Memory B cell (primary cell): ENCODE measurements at places on chromosomes 1 and 21.

DNA sequence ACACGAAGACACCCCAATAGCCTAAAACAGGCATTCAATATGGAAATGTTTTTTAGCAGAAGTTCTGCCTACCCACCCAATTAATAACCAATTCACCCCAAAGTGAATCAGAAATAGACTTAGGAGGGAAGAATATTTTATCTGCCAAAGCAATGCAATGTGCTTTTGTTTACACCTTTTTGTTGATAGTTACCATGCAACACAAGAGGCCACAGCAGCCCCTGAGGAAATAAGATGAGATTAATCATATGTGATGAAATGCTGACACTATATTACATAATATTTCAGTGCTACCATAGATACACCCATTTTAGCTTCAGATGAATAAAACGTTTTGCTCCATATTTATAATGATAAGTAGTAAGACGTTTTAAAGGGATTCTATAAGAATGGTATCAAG is 60.9 kb upstream of the RGS2 start:
- no peak for DNase-seq

DNA sequence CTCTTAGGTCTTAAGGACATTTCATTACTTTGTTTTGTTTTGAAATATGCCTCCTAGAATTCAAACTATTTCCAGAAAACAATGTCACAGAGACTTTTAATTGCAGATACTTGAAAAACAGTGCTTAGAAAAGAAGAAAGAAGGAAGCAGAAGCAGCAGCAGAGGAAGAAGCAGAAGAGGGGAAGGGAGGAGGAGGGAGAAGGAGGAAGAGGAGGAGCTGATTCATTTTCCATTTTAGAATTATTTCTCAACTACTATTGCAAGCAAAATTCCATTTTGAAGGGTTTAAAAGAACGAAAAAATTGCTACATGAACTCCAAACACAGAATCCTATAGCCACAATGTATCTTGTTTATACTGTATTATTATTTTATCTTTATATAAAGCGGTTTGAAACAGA is 13.9 kb downstream of the RC3H1 start:
- DNase-seq: no peak

DNA sequence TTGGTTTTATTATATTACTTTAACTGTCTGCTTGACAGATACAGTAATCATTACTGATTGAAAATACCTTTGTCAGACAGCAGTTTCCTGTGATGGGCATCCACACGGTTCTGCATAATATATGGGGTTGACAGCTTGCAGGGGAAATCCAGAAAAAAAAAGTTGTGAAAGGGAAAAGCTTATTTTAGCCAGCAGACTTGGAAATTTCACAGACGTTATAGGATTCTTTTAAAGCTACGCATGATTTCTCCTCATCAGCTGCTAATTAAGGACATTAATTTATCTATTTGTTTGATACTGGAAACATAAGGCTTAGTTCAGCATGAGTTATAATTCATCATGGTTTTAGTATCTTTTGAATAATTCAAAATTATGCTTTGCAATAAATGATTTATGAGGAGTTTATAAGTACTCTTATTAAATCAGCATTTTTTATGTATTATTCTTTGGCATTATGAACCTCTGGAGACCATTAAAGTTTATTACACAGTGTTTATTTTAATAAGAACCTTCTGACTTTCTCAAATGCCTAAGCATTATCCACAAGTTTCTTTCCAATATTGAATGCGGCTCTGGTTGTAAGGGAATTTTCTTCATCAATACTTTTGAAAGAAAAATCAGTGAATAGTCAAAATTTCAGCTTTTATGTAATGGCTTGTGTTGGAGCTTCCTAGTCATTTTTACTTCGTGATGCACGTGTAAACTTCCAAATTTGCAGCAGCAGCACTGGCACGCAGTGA is 235.3 kb upstream of the KCNK2 start:
- no peak for DNase-seq

- DNase-seq: no peak
Observed at GRCh38 chr1:77412069-77412819, 130.4 kb downstream of the AK5 start.

GRCh38 chr1:99481391-99481996 is 164.4 kb upstream of the PALMD start:
- no peak for DNase-seq

DNA sequence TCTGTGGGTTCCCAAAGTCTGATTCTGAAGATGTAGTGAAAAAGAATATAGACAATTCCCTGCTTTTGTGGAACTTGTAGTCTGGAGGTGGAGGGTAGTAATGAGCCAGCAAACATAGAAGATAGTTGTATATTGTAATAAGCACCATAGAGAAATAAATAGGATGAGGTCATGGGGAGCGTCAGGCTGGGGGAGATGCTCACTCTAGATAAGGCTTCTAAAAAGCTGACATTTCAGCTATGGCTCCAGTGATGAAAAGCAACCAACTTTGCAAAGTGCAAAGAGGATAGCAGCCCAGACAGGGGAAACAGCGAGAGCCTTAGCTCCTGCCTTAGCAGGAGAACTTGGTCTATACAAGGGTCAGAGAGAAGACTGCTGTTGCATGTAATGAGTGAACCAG is 98.0 kb upstream of the RALGPS2 start:
- no peak for DNase-seq

GRCh38 chr1:115666702-115667101 is 24.9 kb downstream of the VANGL1 start:
- DNase-seq: no peak

DNA sequence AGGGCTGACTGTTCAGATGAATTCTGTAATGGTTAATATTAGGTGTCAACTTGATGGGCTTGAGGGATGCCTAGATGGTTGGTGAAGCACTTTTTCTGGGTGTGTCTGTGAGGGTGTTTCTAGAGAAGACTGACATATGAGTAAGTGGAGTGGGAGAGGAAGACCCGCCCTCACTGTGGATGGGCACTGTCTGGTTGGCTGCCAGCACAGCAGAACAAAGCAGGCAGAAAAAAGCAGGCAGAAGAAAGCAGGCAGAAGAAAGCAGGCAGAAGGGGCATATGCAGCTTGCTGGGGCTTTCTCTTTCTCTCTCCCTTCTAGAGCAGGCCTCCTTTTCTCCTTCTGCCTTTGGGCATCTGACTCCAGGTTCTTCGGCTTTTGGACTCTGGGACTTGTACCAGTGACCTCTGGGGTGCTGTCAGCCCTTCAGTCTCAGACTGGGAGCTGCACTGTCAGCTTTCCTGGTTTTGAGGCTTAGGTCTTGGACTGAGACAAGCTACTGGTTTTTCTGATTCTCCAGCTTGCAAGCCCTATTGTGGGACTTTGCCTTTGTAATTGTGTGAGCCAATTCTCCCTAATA is 42.9 kb upstream of the CD2 start:
- DNase-seq: no peak

GRCh38 chr1:97500760-97501159 is 420.1 kb downstream of the DPYD start:
- DNase-seq: no peak

GRCh38 chr1:25848531-25848930 is 10.7 kb downstream of the AUNIP start:
- no peak for DNase-seq

DNA sequence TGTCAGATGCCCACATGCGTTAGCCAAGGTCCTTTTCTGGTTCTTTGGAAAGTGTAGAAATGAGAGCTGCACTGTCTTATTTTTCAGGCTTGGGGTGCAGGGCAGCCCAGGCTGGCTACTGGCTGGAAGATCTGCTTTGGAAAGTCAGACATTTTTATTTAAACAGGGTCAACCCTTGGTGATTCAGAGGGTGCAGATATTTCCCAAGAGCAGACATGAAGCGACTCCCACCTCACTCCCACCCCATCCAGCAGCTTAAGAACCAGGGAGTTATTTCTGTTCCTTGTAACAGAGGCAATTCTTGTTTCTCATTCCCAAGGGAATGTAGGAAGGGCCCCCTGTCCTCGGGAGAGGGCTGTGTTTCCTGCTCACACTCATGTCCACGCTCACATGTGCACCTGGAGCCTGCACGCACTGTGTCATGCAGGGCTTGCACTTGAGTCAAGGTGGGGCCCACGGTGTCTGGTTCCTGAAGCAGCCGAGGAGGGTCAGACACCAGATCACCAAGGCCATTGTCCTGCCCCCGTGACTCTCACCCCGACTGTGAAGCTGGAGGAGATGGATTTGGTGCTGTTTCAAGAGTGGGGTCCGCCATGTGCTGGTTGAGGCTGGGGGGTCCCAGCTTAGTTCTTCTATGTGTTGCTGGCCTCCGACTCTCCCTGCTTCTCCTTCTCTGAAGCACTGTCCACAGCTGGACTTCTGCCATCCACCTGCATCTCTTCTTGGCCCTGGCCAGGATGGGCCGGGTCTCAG is 992 bp downstream of the S100A7A start:
- DNase-seq: no peak

DNA sequence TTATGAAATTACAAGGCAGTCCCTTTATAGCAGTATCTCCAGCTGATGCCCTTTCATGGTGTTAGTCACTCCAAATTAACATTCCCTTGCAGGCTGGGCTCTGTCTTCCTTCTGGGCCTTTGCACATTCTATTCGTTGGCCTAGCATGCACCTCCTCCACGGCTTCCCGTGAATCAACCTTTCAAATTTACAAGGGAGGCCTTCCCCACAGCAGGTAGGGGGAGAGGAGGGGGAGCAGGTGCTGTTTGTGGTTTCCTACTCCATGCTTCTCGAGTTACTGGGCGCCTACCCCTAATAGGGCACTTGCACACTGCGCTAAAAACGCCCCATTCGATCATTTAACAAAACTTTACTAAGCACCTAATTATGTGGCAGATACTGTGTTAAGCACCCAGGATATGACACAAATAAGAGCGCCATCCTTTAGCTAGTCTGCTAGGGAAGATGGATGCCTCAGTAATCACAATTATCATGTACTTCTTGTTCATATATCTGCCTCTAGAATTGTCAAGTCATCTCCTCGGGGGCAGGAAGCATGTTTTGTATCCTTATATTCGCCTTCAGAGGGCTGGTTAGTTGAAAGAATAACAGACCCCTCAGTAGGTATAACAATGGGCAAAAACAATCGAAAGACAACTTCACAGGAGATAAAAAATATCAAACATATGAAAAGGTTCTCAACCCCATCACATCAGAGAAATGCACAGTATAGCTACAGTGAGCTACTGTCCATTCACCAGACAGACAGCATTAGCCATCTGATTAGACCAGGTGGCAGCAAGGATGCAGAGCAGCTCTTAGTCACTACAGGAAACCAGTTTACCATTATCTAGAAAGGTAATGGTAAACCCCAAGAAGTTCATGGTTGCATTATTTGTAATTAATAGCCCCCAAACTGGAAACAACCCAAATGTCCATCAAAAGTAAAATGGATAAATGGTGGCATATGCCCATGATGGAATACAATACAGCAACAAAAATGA is 1.7 kb upstream of the ADAR start:
- no peak for DNase-seq

GRCh38 chr21:46005081-46005480 is 23.5 kb downstream of the COL6A1 start:
- DNase-seq: peak; percentile 2

DNA sequence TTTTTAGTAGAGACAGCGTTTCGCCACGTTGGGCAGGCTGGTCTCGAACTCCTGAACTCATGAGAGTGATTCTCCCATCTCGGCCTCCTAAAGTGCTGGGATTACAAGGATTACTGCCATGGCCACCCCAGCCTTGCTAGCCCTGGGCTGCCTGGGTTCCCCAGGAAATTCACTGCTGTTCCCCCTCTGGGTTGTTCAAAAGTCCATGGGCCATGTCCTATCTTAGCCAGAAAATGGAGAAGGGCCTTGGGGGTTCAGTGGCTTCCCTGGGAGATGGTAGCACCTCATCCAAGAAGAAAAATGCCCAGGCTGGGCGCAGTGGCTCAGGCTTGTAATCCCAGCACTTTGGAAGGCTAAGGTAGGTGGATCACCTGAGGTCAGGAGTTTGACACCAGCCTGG is 20.9 kb downstream of the SLC26A9 start:
- DNase-seq: no peak

DNA sequence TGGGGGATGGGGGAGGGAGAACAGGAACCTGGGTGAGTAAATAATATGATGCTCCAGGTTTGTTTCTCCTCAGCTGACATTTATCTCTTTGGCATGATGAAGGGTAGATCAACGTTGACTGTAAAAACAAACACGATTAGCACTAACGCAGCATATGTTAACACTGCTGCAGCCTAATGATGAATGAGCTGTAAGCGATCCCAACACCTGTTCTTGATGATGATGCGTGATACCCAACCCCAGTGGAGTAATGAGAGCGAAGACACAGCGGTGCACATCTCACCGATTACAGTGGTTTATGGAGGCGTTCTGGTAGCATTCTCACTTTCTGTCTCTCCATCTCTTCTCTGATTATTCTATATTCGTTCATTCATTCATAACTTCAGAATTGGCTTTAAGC is 640.4 kb downstream of the USP25 start:
- DNase-seq: no peak

- peak; percentile 62 for DNase-seq
Observed at GRCh38 chr1:248804771-248805681, 20.7 kb downstream of the SH3BP5L start.

GRCh38 chr1:228018961-228019721 is 12.3 kb downstream of the WNT3A start:
- no peak for DNase-seq

- DNase-seq: no peak
Observed at GRCh38 chr1:2971609-2972008, 49.7 kb upstream of the ACTRT2 start.

GRCh38 chr1:58901008-58901407 is 117.2 kb upstream of the JUN start:
- no peak for DNase-seq

- no peak for DNase-seq
Observed at GRCh38 chr1:68916221-68916902, 419.5 kb upstream of the DEPDC1 start.

DNA sequence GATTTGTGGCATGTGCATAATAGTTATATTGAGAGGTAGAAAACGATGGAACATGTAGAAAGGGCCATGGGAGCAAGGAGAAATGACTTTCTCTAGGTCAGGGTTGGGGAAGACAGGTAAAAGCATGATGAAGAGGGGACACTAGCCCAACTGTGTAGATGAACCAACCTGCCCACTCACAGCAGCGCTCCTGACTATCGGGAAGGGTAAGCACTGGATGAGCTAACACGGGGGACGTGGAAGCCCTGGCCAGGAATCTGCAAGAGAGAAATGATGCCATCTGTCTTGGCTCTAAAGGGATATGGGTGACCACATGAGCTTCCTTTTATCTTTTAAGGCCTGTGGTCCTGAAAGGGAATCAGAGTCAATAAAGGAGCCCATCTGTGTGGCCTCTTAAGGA is 36.2 kb upstream of the TMEM125 start:
- DNase-seq: no peak

DNA sequence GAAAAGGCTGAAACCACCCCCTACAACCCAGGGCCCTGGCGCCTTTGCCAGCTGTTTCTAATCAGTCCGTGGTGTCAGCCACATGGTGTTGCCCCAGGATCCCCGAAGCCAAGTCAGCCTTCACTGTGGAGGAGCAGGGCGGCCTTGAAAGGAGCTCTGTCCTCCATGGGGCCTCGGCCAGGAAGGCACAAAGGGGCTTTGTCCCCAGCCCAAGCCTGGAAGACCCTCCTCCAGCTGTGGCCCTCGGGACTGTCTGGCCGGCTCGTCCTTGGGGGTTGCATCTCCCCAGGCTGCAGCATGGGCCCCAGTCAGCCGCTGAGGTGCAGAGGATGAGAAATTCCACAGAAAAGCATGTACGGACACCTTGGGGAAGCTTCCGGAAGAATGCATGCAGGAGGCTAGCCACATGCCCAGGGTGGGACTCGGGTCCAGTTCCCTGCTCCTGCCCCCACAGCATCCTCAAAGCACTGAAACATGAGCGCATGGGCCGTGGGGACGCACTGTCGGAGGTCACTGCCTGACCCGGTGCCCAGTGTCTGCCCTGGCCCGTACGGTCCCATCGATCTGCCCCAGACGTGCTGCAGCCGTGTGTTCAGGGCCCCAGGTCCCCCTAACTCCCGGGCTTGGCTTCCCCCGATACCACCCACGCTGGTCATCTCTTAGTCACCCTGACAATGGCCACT is 38.6 kb upstream of the POFUT2 start:
- no peak for DNase-seq
